ENCODE measurements at places on chromosomes 5 and 9.

- DNase-seq, result no peak
These were observed 184.0 kb downstream of the MED10 start for GRCh38 chr5:6194261-6194875.

- no peak for DNase-seq
These were observed 52.2 kb downstream of the SLC36A1 start for GRCh38 chr5:151499501-151500035.

DNA sequence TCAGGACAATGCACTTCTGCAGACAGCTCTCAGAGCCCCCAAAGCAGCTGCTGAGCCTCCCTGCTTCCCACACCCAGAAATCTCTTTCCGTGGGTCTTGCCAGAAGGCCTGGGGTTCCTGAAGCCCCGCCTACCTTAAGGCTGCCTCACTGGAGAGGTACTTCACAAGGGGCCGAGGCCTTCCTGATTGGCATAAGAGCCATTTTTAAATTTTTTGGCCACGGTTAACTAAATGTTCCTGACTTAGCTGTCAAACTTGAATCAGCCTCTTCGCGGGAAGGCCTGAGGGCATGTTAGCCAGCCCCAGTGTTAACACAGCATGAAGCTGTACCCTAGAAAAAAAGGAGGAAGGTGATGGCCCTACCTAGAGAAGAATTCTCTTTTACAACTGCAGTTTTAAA, 20.7 kb upstream of the EPB41L4B start:
- peak; percentile 52 for DNase-seq

- no peak for DNase-seq
These were observed 59.0 kb downstream of the IARS1 start for GRCh38 chr9:92234514-92234913.

- DNase-seq, result no peak
These were observed 41.7 kb downstream of the KLF4 start for GRCh38 chr9:107447834-107448233.

- no peak for DNase-seq
These were observed 424 bp downstream of the HNRNPA0 start for GRCh38 chr5:137753691-137754187.

DNA sequence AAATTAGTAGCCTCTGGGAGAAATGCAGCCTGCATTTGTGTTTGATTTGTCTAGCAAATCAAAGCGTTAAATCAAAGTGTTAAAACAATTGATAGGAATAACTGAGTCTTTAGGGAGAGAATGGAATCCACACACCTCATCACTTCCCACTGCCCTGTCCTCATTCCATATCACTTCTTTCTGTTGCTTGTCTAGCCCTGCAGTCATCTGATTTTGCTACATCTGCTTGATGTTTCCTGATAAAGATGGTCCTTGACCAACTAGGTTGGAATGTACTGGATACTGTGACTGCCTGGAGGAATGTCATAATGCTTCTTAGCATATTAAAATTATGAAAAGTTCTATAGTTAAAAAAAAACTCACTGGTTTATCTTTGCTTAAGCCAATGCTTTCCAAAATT, 119.9 kb downstream of the DOCK2 start:
- DNase-seq, result no peak

DNA sequence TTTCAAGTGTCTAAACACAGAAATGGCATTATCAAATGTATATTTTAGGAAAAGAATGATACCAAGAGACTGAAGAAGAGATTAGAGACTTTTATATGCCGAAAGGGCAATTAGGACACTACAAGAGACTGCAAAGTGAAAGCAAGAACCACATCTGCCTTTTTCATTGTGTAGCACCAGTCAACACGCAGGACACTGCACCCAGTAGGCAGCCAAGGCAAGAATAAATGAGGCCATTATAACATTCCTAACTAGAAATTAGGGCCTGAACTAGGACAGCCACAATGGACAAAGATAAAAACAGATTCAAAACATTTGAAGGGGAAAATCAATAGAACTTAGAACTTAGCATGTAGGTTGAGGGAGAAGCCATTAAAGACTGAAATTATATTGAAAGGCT, 10.8 kb downstream of the CETN3 start:
- no peak for DNase-seq

DNA sequence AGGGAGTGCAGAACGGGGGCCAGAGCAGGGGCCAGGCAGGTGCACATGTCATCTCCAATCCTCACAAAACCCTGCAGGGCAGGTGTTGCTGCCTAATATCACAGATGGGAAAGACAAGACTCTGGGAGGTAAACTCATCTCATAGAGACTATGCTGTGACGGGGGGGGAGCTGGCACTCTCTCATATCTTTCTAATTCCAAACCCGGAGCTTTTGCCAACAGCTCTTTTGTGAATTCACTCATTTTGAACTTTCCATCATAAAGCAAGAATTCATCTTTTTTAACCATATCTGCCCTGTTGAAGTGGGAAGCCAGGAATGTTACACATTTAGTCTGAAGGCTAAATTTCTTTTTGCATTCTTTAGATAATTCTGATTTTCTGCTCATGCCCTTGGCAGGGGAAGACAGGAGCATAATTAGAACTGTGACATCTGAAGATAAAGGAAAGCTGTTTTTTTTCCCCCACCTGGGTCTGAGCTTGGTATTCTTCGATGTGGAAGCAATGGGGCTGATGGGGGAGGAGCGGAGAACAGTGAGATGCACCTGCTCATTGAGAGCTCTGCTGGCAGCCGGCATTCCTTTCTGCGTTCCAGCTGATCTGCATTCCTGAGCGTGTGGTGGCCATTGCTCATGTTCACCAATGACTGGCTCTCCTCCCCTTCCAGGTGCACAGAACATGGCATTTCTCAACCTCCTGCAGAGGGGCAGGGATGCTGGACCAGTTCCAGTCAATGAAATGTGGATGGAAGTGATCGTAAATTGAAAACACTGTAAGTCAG, 159.2 kb downstream of the NSG2 start:
- no peak for DNase-seq
